Peyer's patch (tissue), 4 donors: ENCODE measurements at places on chromosomes 5 and 9. TPM values are rescaled to one million over a fixed set of nuclear protein-coding genes. Genes with fewer than 3 reads are reported as not detected.

DNA sequence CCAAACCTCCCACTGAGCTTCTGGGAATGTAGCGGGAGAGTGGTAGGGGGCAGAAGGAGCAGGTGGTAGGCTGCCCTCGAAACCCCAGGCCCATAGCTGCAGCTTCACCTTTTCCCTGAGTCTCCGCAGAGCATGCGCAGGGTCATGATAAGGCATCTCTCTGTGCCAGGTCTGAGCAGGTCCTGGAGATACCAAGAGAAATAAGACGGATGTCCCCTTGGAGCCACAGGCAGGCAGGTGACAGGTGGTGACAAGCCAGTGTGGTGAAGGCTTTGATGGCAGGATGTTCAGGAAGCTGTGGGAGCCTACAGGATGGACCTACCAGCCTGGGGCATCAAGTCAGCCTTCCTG, 68.1 kb downstream of the HMCN2 start:
- no peak for DNase-seq

Gene STC2
- 3.8 TPM for total RNA-seq

- no peak for DNase-seq
These were observed 89.6 kb downstream of the SFXN1 start for GRCh38 chr5:175567954-175568353.

GRCh38 chr9:18056269-18056992, 417.5 kb upstream of the ADAMTSL1 start:
- DNase-seq: no peak

- no peak for DNase-seq
These were observed 349.2 kb downstream of the GADD45G start for GRCh38 chr9:89953824-89954615.

- no peak for DNase-seq
These were observed 153.2 kb downstream of the TARS1 start for GRCh38 chr5:33594006-33594405.

- no peak for DNase-seq
These were observed 376.4 kb upstream of the RGMB start for GRCh38 chr5:98397081-98397480.

DNA sequence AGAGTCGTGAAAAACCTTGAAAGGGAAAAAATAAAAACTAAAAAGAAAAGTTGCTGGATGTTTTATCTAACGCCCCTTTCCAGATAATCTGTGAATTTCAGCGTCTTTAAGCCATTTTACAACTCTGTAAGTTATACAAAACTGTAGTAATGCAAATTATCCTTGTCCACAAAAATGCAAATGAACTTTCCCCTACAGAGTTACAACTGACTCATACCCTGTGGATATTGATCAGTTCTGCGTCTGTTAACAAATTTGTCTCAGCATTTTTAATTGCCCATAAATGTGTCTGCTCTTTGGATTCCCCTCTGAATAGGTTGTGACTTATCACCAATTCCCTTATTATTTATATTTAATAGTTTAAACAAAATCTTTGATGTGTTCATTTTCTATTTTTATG, 105.9 kb upstream of the PRLR start:
- no peak for DNase-seq

Gene NEUROG1
- total RNA-seq: not detected
